Memory B cell (primary cell): ENCODE measurements at places on chromosomes 5 and 9.
A peak's percentile ranks its signal among the peaks of the same experiment; 100 is the strongest.

- DNase-seq = no peak
Measured at GRCh38 chr5:66570201-66570600, 26.0 kb upstream of the MAST4 start.

DNA sequence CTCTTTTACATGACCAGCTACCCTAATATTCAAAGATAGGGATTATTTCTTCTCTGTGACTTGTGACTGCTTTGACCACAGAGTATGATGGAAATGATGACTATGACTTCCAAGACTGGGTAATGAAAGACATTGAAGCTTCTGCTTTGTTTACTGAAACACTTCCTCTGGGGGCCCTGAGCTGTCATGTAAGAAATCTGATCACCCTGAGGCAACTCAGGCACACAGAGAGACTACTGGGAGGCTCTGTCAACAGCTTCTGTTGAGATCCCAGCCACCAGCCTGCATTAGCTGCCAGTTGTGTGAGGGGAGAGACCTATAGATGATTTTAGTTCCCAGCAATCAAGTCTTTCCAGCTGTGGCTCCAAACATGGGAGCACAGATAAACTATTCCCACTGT is 76.5 kb downstream of the KCTD16 start:
- DNase-seq = no peak

- DNase-seq = no peak
Measured at GRCh38 chr9:29691758-29692407, 2118.6 kb upstream of the C9orf72 start.

DNA sequence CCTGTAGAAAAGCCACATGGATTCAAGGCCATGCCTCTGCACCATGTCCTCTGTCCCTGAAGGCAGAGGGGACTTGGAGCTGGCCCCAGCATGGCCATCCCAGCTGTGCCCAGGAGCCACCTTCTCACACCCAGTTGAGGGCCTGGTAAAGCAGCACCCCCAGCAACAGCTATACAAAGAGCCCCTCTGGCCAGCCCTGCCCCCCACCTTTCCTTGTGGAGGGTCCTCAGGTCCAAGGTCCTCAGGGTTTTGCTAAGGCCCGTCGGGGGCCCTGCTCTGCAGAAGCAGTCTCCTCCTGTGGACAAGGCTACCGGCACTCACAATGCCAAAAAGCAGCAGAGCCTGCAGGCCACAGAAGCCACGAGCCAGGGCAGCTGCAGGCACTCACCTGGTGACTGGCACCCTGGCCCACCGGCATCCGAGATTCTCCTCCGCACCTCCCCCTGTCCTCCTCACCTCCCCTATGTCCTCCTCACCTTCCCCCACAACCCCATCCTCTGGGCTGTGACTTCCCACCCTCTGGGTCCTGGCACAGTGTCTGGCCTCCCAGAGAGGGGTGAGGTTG is 39.9 kb upstream of the LPCAT1 start:
- DNase-seq = no peak

DNA sequence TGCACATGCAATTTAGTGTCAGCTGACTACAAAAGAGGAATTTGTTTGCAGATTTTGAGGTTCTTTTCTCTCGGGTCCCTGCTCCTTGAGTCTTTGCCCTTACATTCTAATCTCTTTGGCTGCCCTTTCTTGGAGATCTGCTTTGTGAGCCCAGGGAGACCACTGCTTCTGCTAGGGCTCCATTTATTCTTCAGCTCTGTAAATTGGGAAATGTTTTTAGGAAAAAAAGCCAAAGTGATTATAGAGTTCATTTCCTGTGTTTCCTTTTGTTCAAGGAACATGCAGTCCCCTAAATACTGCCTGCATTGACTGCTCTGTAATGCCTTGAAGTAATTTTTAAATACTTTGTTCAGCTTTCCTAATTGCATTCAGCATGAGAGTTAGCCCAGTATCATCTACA is 197.4 kb downstream of the CSNK1G3 start:
- DNase-seq = no peak

DNA sequence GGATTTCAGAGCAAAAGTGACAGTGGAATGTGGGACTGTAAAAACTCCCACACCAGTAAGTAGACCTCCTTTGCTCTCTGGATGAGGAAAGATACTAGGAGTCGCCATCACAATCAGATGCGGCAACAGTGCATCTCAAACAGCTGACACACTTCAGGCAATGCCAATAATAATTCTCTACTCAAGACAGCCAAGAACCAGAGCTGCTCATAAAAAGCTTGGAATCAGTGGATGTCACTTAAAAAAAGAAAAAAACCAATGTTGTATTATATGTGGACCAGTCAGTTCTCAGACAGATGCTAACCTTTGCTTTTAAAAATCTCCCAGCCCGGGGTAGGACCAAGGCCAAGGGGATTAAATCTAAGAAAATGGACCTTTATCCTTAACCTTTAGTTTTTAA is 185.0 kb downstream of the GNA14 start:
- no peak for DNase-seq

GRCh38 chr5:37662789-37663485 is 176.9 kb downstream of the GDNF start:
- DNase-seq = no peak

- DNase-seq = no peak
Measured at GRCh38 chr5:10352430-10353240, 860 bp upstream of the MARCHF6 start.

GRCh38 chr9:131709771-131710431 is 30.0 kb downstream of the RAPGEF1 start:
- peak; percentile 30 for DNase-seq

GRCh38 chr5:52710972-52711596 is 76.6 kb upstream of the ITGA1 start:
- DNase-seq = no peak

GRCh38 chr5:11547730-11548129 is 356.5 kb downstream of the CTNND2 start:
- DNase-seq = no peak

DNA sequence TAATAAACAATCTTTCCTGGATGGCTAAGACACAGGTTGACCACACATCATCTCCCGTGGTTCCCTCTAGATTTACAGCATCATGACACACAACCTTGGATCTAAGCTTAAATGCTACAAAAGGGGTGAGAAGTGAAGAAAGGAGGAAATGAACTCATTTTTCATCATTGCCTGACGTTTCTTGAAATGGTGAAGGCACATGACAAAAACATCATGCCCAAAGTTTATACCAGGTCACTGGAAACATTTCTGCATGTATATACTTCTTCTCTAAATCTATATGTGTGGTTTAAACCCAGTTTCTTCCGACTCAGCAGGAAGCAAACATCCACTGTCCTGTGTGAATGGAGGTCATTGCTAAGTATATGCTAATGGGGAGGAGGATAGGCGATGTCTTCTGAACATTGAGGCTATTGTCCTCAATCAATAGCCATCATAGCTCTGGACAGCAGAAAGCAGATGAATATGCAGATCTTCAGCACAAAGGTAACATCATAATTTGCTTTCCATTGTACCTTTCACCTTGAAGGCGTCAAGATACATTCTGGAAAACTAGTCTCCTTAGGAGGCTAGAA is 137.4 kb downstream of the MED27 start:
- DNase-seq = no peak

DNA sequence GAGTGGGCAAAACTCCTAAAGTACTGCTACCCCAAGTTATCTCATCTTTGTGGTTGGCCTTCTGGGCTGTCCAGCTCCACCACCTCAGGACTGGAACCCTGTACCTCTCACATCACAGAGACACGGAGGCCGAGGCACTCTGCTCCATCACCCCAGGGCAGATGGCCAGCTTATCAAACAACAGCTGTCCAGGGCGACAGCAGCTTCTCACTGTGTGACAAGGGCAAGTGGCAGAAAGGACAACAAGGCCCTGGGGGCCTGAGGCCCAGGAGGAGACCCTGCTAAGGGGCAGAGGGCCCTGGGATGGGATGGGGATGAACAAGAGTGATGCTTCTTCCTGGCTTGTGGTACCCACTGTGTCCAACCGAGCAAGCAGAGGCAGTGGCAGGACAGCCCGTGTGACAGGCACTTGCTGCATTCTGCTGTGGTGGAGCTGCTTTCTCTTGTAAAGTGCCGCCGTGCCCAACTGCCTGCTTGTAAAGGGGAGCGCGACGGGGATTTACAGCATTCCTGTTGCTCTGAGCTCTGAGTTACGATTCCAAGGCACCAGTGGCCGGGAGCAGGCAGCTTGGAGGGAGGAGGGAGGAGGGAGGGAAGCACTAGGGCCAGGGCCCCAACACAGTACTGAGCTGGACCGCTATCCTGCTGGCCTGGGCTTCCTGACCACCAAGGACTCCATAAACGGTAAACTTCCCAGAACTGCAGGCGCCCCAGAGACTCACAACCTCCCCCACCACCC is 71.2 kb downstream of the SHB start:
- no peak for DNase-seq

DNA sequence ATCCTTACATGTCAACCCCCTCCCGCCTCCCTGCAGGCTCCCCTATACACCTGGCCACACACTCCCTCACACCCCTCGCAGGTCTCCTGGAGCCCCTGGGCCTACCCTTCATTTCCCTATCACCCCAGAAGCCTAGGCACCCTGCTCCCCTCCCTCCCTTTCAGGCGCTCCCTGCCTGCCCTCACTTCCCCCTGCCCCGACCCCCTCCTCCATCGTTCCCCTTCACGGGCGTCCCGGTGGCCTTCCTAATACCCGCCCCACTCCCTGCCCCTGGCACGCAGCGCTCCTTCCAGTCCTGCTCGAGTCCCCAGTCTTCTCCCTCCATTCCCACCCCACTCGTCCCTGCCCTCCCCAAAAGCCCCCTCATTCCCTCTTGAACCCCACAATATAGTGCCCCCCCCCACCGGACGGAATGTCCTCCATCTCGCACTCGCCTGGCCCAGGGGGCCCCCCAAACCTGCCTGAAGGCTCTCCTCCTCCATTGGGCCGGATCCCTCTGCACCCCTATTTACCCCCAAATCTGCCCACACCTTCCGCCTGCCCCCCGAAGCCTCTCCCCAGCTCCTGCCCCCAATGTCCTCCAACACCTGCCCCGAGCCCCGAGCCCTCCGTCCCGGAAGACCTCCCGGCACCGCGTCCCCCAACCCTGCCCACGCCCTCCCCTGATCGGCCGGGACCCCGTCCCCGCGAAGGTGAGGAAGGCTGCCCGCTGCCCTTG is 746 bp downstream of the STRBP start:
- DNase-seq = peak; percentile 8

DNA sequence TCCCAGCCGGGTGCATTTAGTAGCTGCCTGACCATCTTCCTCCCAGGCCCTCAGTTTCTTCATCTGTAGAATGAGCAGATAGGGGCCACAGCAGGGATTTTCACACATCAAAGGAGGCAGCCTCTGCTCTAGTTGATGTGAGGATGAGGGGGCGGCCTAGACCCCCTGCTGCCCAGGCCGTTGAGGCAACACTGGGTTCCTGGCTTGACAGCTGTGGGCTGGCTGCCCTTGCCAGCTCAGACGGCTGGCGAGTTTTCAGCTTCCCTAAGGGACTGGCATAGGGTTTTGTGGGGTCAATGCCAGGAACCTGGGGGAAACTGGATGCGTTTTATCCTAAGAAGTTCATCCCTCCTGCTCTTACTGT is 49.6 kb downstream of the NDST1 start:
- no peak for DNase-seq

- DNase-seq = no peak
Measured at GRCh38 chr5:95913663-95914062, 48.0 kb downstream of the ELL2 start.

GRCh38 chr5:100577506-100577905 is 42.3 kb downstream of the FAM174A start:
- no peak for DNase-seq

DNA sequence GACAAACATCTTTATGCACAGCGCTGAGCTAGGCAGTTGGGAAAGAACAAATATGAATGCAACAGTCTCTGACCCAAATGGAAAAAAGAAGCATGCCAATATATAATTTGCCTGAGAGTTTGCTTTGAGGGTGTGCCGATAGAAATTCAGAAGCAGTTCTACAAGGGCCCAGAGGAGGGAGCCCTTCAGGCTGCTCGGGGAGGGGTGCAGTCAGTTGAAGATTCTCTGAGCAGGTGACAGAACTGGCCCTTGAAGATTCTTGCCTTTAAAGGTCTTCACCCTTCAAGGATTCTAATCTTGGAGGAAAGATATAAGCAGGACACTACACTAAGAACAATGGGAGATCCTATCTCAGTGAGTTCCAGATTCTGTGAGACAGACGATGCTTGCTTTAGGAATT is 3.7 kb upstream of the PAPPA start:
- DNase-seq = no peak

DNA sequence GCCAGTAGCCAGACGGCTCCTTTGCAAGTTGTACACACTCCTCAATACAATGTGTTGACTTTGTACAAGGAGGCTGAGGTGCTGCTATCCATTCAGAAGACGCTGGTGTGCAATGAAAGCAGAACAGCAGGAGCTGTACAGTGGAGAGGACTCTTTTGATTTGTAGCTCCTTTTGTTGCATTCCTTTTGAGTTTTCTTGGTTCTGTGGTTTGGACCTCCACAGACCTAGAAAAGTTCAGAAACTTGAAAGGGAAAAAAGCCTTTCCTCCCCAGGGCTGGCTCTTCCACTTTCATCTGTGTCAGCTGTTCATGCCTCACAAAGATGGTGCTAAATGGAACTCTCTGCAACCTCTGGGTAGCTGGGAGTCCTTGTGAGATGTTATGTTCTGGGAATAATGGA is 117.4 kb downstream of the MAT2B start:
- no peak for DNase-seq

- DNase-seq = no peak
Measured at GRCh38 chr9:74771262-74771585, 116.5 kb downstream of the TRPM6 start.

DNA sequence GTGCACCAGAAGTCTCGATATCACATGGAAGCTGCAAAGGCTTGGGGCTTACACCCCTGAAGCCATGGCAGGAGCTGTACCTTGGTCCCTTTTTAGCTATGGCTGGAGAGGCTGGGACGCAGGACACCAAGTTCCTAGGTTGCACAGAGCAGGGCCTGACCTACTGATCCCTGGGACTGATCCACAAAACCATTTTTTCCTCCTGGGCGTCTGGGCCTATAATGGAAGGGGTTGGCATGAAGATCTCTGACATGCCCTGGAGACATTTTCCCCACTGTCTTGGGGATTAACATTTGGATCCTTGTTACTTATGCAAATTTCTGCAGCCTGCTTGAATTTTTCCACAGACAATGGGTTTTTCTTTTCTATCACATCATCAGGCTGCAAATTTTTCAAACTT is 286.7 kb upstream of the PTPRD start:
- DNase-seq = no peak

DNA sequence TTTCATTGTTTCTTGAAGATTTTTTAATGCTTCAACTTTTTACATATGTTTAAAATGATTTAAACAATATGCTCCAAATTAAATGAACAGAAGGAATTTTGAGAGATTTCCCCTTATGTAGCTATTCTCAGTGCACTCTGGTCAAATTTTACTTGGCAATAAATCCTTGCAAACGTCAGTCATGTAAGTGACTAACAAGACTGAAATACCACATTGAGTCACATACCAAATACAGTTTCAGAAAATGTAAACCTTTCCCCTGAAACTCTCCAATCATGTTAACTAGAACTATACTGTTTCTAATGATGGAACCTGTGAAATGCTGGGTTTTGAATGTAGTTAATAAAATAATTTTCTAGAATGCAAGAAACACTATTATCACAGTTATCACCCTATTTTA is 29.6 kb downstream of the SAR1B start:
- no peak for DNase-seq
